Psoas muscle (tissue), 8 donors: ENCODE measurements at places on chromosomes 5 and 9. TPM values are rescaled to one million over a fixed set of nuclear protein-coding genes. Genes with fewer than 3 reads are reported as not detected.

Gene MED10
- total RNA-seq: 18.8 TPM

Gene FBN2
- 0.02 TPM for total RNA-seq

Gene PCA3
- not detected for total RNA-seq

Gene NR6A1
- total RNA-seq: 2.0 TPM

Gene SPINK4
- not detected for total RNA-seq

Gene SLC34A1
- not detected for total RNA-seq

Gene WNT8A
- not detected for total RNA-seq

Gene EGFLAM
- total RNA-seq: 53.8 TPM

Gene SMIM33
- total RNA-seq: not detected

Gene RALGPS1
- total RNA-seq: 6.0 TPM

Gene RNF14
- 89.6 TPM for total RNA-seq

Gene PCDHA1
- not detected for total RNA-seq

Gene GPRIN1
- 0.21 TPM for total RNA-seq

Gene EPB41L4B
- total RNA-seq: 1.8 TPM

Gene HAPLN1
- not detected for total RNA-seq

Gene C9orf153
- 0.36 TPM for total RNA-seq

Gene NTNG2
- 0.20 TPM for total RNA-seq

Gene OTP
- not detected for total RNA-seq

Gene ADAMTS19
- total RNA-seq: 0.34 TPM

Gene TLX3
- total RNA-seq: not detected
